ENCODE measurements at places on chromosomes 12 and 14.

GRCh38 chr12:4143896-4144295, 129.7 kb upstream of the CCND2 start:
- DNase-seq, result peak; percentile 49

- DNase-seq, result no peak
These were observed 90.7 kb downstream of the OTOGL start for GRCh38 chr12:80190001-80190400.

GRCh38 chr12:1576410-1577241, 17.8 kb downstream of the FBXL14 start:
- DNase-seq, result no peak

DNA sequence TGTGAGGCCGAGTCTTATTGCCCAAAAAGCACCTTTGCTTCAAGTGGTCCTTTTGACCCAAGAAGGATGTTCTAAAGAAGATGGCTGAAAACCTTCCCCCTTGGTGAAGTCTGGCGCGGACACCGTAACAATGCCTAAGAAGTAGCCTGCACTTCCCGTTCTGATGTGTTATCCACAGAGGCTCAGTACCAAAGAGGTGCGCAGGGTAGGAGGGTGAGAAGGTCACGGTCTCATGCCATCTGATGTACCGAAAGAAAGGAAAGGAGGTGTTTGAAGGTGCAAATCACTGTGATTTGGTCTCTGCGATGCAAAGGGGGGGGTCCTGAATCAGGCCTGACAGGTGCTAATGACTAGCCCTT, 9.9 kb downstream of the PEBP1 start:
- DNase-seq, result no peak

DNA sequence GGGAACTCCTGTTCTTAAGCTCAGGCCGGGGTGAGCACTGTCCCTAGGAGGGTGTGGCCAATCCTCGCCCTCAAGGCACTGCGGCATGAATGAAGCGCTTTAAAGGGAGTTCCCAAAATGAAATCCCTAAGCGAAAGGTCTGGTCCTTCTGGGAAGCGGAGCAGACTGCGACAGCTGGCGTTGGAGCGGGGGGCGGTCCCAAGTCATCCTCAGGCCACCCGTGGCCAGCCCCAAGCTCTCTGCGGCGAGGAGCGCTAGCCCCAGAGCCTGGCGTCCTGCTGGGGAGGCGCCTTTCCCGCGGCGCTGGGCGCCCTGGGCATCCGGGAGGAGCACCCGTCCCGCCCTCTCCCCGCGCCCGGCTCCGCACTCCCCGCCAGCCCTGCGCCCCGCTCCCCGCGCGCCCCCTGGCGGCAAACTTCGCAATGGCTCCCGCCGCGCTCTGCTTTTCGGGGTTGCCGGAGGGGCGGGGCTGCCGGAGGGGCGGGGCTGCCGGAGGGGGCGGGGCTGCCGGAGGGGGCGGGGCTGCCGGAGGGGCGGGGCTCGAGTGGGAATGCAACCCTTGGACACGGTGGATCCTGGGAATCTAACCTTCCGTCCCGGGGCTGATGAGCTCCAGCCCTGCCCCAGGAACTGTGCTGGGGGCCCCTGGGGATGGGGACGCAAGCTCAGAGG, 25.4 kb downstream of the ZBTB42 start:
- peak; percentile 91 for DNase-seq

DNA sequence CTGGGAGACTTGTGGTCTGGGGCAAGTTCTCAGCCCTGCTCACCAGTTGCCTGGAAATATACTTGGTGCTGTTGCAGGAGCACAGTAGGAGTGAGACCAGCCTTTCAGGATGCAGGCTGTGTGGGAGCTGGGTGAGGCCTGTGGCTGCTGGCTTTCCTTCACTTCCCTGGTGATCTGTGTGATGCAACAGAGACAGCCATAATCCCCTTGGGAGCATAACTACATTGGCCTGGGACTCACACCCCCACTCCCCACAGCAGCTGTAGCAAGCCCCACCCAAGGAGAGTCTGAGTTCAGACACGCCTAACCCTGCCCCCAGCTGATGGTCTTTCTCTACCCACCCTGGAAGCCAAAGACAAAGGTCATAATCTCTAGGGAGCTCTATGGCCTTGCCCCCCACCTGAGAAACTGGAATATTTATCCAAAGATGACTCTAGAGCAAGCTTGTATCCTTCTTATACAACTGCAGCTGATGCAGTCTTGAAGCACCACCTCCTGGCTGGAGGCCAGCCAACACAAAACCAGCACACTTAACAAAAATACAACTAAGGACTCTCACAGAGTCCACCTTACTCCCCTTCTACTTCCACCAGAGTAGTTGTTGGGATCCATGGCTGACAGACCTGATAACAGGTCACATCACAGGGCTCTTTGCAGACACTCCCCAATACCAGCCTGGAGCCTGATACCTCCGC, 190.4 kb upstream of the CPNE8 start:
- no peak for DNase-seq

- no peak for DNase-seq
These were observed 116.7 kb downstream of the KCNMB4 start for GRCh38 chr12:70482764-70483163.

GRCh38 chr14:31457665-31458659, 656 bp upstream of the DTD2 start:
- peak; percentile 6 for DNase-seq

DNA sequence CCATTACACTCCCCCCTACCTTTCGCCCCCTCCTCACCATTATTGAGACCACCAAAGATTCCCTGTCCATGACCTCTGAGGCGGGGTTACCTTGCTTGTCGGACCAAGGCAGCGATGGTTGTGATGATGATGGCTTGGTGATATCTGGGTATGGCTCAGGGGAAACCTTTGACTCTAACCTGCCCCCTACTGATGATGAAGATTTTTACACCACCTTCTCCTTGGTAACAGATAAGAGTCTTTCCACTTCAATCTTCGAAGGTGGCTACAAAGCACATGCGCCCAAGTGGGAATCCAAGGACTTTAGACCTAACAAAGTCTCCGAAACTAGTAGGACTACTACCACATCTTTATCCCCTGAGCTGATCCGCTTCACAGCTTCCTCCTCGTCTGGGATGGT, 350.2 kb downstream of the DIO2 start:
- no peak for DNase-seq

- DNase-seq, result no peak
These were observed 296.0 kb downstream of the RMST start for GRCh38 chr12:97758586-97758985.

GRCh38 chr14:61621444-61621843, 73.9 kb upstream of the HIF1A start:
- DNase-seq, result no peak

DNA sequence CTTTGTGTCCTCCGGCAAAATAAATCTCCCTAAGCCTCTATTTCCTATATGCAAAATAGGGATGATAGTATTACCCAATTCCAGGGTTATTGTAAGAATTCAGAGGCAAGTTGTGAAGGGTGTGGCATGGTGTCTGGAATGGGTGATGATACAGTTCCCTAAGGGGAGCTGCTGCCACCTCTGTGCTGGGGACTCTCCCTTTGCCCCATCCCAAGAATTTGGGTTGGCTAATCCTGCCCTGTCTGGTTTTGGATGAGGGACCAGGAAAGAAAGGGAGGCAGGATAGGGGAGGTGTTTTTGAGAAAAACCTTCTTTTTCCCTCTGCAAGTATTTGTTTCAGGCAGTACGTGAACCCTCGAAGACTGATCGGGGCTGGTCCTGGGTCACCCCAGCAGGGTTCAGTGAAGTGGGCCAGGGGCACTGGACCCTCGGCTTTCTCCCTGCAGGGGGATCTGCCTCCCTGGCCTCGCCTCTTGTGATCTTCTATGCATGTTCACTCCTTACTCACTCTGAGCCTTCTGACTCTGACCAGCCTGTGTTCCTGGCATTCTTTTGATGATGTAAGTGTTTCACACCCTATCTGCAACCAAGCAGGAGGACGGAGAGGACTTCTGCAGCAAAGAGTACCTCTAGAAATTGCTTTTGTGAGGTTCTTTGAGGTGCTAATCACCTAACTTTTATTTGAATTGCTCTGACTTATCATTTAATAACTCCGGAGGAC, 60.8 kb downstream of the RASSF3 start:
- no peak for DNase-seq

- DNase-seq, result no peak
These were observed 61.6 kb downstream of the SERPINA3 start for GRCh38 chr14:94673781-94674231.

DNA sequence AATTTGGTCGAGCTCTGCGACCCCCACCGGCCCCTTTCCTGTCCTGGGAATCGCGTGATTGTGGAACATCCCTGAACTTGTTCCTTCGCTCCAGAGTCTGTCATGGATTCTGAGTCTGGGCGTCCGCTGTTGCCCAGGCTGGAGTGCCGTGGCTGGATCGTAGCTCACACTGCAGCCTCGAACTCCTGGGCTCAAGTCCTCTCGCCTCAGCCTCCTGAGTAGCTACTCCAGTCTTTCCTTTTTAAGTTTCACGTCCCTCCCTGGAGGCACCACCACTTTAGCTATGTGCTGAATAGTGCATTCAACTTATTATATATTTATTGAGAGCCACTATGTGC, 698 bp downstream of the ACOT6 start:
- DNase-seq, result no peak

- DNase-seq, result no peak
These were observed 63.9 kb downstream of the TESC start for GRCh38 chr12:117035287-117035686.

GRCh38 chr14:61420326-61420725, 98.9 kb downstream of the PRKCH start:
- DNase-seq, result no peak

DNA sequence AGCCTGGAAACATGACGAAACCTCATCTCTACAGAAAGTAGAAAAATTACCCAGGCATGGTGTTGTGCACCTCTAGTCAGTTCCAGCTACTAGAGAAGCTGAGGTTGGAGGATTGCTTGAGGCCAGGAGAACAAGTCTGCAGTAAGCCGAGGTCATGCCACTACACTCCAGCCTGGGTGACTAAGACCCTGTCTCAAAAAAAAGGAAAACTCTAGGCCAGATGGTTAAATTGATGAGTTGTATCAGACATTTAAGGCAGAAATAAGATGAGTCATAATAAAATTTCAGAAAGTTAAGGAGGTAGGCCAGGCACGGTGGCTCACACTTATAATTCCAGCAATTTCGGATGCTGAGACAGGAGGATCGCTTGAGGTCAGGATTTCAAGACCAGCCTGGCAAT, 10.7 kb downstream of the EIF2S1 start:
- DNase-seq, result no peak

- DNase-seq, result no peak
These were observed 19.7 kb downstream of the PALS1 start for GRCh38 chr14:67260965-67261364.

- DNase-seq, result no peak
These were observed 54.9 kb upstream of the SRSF5 start for GRCh38 chr14:69711881-69712560.

DNA sequence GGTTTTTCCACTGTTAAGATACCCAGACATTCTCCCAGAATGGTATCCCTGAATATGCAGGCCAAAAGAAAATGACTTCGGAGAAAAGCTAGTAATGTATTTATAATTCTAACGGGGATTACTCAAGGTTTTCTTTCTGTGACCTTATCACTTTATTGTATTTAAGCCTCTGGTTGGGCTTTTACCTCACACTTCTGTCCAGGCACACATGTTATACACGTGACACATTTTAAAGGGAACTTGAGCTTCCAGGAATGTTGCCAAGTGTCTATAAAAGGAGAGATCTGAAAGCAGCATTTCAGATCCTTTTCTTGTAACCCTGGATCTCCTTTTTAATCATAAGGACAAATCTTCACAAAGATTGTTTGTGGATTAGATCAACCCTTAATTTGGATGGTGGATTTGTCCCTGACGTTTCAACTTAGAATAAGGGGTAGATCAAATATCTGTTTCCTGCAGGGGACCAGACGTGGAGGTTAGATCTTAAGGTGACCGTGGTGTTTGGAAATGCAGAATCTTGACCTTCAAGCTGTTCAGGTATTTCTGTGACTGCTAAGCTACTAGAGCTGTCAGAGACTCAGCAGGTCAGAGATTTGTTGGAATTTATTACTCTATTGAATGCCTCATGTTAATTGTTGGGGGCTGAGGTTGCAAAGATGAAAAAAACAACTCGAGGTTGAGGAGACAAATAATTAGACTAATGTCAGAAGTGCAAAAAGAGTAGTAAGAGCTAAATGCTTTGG, 1.5 kb downstream of the CIPC start:
- DNase-seq, result no peak

DNA sequence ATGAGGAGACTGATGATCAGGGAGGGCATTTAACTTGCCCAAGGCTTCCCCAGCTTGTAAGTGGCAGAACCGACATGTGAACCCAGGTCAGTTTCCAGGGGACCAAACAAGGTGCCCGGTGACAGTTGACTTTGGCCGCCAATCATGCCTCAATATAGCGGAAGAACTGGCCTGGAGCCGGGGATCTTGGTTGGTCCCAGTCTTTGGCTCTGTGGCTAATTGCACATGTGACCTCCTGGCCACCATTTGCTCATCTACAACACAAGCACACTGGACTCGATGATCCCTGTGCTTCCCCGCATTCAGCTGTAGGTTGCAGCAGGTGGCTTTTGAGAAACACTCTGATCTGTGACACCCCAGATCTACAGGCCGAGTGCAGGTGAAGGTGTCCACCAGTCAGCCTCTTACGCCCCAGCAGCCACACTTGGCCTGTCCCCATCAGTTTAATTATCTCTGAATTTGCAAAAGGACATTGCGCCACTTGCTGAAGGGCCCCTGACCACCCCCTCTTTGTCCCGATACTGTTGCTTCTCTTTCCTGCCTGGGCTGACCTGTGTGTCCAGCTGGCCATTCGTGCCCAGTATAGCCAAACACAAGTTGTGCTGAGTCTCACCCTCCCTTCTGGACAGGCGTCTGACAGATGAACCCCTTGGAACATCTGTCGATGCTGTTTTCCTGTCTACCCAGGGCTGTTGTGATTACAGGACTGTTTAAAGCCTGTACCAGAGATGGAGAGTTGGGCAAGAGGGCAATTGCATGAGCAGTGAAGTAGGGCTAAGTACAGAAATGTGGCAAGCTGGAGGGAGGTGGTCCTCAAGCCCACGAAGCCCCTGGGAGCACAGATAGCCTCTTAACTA, 14.1 kb downstream of the ACACB start:
- no peak for DNase-seq

DNA sequence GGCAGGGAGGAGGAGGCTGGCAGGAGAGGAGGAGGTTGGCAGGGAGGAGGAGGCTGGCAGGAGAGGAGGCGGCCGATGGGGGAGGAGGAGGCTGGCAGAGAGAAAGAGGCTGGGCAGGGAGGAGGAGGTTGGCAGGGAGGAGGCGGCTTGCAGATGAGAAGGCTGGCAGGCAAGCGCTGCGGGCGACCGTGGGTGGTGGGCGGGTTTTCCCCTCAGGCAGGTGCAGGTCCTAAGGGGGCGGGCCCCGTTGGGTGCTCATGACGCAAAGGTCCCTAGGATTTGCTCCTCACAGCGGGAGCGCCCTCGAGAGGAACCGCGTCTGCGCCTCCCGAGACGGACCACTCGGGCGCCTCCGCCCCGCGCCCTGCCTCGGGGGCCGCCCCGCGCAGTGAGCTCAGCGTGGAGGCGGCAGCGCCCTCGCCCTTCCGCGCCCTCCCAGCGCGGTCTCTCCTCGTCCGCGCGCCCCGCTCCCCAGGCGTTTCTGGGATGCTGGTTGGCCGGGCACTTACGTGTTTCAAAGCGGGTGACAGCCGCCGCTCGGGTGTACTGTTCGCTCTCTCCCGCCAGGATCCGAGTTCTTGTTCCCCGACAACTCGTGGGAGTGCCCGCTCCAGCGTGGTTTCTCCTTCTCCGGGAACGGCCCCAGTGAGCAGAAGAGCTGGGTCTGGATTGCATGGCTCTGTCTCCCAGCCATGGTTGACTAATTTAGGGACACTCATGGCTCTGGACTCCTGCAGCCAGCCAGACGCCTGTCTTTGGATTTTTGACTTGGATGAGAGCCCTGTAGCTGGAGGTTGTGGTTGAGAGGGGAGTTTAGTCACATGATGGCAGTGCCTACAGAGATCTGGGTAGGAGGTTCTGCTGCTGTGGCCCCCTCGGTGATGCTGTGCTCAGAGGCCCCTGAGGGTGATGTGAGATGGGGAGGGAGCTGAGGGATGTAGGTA, 64.1 kb upstream of the PPP4R3A start:
- DNase-seq, result peak; percentile 78
